AG10803 (cell line): ENCODE measurements at places on chromosomes 12 and 14.

DNA sequence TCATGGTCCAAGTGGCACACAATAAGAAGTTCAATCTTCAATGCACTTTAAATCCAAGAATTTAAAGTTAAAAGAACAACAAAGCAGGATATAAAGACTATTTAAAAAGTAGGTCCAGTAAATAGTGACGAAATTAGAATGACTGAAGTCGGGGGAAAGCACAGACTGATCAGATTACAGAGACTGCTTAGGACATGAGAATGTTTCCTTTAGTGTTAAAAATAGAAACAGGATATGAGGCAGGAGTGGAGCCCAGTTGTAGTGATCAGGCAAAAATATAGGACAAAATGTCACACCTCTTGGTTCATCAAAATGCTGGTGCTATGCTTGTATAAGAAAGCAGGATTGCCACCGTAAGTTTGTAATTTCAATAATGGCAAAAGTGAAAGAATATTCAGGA is 52.2 kb upstream of the CD163 start:
- peak; percentile 72 for DNase-seq

GRCh38 chr12:85559536-85559935 is 276.7 kb downstream of the RASSF9 start:
- DNase-seq = no peak

GRCh38 chr12:111040690-111041089 is 120.3 kb upstream of the MYL2 start:
- DNase-seq = no peak

DNA sequence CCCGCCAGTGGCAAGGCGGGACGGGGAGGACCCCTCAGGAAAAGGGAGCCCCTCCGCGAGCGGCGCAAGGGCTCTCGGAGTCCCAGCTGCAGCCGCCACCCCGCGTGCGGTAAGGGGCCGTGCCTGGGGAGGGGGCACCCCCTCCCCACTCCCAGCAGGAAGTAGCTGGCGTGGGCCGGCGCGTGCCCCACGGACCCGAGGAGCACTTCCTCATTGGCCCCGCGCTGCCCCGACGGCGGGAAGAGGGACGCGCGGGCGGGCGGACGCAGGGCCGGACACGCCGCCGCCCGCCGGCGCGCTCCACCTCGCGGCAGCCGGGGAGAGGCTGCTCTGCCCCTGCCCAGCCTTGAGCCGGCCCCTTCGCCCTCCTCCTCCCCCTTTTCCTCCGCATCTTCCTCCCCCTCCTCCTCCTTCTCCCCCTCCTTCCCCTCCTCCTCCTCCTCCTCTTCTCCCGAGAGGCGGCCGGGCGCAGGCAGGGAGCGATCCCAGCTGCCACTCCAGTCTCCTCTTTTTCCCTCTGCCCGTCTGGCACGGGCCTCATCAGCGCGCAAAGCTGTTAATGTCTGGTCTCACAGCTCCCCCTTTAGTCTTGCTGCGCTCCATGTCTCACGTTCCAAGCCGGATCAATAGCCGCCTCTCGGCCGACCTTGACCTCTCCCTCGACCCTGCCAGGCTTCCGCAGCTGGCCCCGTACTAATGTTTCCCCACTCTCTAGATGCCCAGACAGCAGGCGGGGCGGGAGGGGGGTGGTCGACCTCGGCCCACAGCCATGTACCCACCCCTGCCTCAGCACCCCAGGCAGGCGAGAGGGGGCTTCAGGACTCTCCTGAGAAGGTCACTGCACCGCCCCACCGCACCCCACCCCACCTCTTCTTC is 2.6 kb upstream of the BCL11B start:
- DNase-seq = peak; percentile 89
